ENCODE measurements at places on chromosomes 5 and 9. TPM values are rescaled to one million over a fixed set of nuclear protein-coding genes. Genes with fewer than 3 reads are reported as not detected.
A peak's percentile ranks its signal among the peaks of the same experiment; 100 is the strongest.

NEUROG1 gene
- not detected for polyA plus RNA-seq

ESM1 gene
- 0.16 TPM for polyA plus RNA-seq

CLINT1 gene
- 84.0 TPM for polyA plus RNA-seq

DNA sequence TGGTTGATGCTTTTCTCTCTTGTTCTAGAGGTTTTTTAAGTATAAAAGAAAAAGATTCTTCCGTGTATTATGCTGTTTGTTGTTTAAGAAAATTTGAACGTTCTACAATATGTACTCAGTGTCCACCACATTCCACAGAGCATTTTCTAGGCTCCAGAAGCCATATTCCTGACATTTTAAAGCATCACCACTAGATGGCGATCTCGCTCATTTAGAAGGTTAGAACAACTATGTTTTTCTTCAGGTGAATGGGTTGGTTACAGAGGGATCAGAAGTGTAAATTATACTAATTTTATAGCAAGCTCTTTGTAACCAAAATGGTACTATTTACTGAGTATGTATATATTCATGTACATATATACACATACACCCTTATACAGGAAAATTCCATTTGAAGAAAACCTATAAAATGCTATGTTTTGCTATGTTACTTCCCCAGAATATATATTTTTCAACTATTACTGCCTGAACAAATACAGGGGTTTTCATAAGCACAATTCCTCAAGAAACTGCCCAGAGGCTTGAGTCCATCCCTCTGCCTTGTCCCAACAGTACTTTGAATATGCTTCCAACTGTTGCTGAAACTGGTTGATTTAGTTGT, 284.3 kb downstream of the CCDC171 start:
- peak; percentile 80 for DNase-seq

- DNase-seq, result no peak
These were observed 263.5 kb downstream of the TMEM38B start for GRCh38 chr9:105957830-105958229.

DNA sequence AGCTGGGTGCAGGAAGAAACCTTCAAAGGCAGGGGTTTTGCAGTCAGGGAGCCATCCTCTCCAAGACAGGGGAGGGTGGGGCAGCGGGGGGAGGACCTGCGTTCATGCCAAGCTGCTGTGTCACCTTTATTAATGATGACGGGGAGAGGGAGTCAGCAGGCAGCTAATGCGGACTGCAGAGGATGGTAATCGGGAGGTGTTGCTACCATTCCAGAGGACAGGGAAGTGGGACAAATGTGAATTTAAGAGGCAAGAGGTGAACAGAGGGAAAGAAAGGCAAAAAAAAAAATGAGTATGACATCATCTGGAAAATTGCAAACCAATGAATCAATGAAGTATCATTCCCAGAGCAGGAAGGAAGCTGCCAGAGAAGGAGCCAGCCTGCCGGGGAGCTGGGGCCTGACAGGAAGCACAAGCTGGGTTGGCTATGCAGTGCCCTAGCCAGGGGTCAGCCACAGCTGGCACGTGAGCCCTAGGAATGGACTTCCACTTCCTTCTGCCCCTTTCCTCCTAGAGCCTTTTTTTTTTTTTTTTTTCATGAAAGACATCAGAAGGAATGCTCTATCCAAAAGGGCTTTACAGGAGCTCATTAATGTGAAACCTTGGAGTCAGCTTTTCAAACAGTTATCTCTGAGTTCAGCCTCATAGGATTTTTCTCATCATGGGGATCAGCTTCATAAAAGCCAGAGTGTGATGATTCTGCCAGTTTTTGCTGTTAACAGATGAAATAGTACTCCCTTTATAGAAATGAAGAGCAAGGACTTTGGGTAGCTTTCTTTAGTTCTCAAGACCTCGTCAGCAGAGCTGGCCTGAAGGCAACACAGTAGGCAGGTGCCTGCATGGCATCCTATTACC, 9.2 kb downstream of the INSYN2B start:
- DNase-seq, result no peak

- no peak for DNase-seq
These were observed 27.5 kb upstream of the EFNA5 start for GRCh38 chr5:107698286-107698685.

DNA sequence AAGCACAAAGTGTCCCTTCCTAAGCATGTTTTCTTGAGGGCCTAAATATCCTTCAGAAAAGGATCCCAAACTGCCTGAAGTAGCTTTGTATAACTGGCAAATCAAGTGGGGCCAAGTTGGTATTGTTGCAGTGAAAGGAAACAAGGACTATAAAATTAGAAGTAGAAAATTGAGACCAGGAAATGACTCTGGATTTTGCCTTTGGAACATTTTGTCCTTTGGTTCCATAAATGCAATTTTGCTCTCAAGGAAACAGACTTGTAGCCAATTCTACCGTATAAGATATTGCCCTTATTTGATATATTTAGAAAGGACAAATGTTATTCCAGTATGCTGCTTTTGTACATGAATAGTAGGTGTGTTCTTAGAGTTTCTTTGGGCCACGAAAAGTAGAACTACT, 34.4 kb downstream of the RABGAP1 start:
- DNase-seq, result no peak

DNA sequence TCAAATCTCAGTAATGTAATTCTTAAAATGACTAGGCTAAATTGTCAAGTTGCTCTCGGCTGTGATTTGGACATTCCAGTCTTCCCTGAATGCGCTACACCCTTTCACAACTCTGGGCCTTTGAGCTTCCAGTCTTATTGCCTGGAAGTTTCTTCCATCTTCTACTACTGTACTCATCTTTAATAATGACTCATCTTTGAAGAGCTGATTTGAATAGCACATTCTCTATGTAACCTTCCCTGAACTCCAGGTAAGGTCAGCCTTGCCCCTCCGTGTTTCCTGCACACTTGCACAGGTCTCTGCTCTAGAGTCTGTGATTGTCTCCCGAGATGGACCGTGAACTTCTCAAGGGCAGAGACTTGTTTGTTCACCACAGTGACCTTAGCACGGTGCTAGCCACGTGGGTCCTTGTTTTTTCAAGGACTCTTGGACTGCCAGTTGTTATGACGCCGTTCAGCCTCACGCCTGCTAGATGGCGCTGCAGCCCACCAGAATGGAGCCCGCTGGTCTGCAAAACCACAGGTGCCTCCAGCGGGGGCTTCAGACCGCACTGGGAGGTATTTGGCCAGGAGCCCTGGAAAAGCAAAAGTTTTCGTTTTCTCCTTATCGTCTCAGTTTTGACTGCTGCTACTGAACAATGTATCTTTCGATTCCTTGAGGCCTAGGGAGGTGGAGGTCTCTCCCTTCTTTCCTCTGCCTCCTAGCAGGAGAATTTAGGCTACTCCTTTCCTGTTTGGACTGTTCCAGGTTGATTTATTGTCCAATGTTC, 44.4 kb downstream of the SEC61B start:
- DNase-seq, result peak; percentile 83

DNA sequence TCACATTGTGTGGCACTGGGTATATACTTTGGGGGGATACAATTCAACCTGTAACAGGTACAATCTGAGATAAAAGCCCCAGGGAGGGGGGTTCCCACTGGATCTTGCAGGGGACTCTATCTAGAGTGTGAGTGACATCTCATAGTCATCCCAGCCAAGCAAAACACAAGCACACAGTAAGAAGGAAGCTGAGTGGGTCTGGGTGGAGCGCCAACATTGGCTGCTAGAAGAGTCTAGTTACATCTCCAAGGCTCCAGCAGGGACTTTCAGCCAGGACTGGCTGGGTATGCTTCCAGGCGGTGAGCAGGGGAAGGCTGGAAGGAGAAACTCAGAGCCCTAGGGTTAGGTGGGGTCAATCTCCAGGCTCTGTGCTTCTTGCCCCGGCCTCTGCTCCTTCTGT, 53.0 kb downstream of the IL31RA start:
- no peak for DNase-seq

- DNase-seq, result no peak
These were observed 780.5 kb upstream of the ZNF608 start for GRCh38 chr5:125526966-125527365.

Data from hepatocyte (in vitro differentiated cells).